ENCODE measurements at places on chromosomes 13 and 19.

DNA sequence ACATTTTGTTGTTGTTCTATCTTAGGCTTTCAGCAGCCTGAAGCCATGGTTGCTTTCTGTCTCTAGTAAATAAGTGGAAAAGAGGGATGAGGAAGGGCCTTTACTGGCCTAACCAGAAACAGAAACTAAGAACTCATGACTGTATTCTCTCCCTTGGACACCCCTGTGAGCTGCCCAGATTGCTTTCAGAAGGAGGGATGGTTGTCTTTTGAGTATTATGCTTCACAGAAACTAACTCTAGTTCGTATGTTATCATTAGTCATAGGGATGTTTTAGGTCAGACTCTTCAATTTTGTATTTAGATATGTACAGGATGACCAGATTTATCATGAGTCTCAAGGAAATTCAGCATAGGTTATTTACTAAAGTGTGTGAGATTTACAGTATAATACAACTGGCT, 17.5 kb downstream of the BORA start:
- DNase-seq: no peak

DNA sequence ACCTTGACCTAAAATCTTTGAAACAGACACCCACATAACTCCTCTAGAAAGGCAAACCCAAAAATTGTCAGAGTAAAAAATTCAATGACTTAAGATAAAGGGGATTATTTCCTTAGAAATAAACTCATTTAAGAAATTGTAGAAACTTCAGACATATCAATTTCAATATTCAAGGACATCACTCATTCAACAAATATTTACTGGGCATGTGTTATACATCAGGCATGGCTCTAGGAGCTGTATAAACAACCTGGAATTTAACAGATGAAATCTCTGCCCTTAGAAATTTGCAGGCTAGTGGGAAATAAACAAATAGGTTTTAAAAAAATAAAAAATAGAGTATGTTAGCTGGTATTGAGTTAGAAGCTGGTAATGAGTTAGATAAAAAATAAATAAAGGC, 84.0 kb upstream of the LSM14A start:
- DNase-seq: no peak

DNA sequence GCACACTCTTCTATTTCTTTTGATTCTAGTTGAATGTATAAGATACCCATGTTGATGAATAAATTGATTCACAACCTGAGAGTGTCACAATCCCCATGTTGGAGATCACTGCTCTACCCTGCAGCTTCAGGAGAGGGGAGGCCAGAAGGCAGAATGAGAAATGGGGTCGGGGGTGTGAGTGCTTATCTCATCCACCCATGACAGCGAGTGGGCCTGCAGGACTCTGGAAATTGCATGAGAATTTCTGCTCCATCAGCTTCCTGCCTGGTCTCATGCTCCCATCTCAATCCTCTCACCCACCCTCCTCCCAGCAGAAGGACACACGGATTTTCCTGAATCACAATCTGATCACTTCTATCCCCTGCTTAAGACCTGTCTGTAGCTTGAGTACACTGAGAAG, 22.9 kb upstream of the IGFL1 start:
- no peak for DNase-seq

GRCh38 chr19:31880283-31880682, 465.1 kb upstream of the ZNF507 start:
- DNase-seq: no peak

DNA sequence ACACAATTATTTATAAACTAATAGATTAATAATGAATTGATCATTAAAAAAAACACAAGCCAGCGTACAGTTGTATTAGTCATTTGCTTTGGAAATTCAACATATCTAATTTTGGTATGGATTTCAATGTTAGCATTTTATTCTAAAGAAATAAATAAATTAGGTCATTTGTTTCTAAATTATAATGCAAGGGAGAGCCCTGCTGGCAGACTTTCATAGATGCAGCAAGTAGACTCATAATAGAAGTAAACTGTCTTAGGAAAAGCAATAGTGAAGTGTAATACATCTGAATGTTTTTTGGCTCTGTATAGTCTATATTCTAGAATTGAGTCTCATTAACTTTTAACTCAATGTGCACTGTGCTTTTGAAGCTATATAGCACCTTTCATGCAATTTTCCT, 982.4 kb upstream of the MIR17HG start:
- no peak for DNase-seq

DNA sequence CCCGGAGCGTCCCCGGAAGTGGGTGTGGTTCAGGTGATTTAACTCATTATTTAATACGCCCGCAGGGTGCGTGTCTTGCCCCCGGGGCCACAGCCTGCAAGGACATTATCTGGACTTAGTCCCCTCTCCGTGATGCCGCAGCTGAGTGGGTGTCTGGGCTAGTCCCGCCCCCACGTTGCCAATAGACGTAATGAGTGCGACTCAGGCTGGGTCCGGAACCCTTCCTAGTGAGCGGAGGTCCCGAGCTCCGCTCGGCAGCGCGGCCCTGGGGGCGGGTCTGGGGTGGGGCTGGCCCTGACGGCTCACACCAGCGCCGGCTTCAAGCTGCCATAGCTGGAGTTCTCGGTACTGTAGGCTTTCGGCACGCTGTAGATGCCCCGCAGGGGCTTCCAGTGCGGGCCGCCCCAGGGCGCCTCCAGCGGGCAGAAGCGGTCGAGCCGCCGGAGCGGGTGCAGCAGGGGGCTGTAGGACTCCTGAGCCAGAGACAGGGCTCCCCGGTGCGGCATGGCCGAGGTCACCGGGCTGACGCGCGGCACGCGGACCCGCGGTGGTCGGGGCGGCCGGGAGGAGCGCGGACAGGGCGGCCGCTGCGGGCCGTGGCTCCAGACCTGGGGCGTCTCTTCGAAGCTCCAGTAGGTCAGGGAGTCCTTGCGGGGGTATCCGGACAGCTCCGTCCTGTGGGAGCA, 918 bp upstream of the LHB start:
- DNase-seq: no peak

DNA sequence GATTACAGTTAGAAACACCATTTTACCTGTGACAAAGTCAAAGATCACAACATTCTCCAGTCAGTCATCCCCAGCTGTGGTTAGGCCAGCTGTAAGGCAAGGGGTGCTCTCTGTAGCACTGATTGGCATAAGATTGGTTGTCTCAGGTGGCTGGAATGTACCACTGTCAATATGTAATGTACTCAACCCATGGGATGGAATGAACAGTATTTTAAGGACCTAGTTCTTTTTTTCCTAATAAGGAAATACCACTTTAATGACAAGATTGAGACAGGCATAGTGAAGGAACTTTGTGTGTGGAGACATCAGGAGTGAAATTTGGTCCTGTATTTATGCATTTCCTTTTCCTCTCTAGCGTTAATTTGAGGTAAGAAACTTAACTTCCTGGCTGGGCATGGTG, 310.7 kb downstream of the ITGBL1 start:
- no peak for DNase-seq

DNA sequence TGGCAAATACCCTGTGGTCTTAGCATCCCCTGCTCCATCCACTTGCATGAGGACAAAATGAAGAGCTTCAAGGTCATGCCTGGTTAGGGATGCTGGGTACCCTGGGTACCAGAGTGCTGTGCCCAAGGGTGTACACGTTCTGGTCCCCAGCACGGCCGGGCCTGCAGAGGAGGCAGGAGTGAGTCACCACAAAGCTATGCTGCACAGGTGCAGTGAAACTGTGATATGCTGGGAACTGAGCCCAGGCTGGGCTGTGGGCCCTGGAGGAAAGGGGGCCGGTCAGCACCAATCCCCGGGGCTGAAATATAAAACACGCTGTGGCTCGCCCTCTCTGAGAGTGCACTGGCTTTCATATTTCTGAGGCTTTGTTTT, 95.1 kb downstream of the TSHZ3 start:
- DNase-seq: no peak

DNA sequence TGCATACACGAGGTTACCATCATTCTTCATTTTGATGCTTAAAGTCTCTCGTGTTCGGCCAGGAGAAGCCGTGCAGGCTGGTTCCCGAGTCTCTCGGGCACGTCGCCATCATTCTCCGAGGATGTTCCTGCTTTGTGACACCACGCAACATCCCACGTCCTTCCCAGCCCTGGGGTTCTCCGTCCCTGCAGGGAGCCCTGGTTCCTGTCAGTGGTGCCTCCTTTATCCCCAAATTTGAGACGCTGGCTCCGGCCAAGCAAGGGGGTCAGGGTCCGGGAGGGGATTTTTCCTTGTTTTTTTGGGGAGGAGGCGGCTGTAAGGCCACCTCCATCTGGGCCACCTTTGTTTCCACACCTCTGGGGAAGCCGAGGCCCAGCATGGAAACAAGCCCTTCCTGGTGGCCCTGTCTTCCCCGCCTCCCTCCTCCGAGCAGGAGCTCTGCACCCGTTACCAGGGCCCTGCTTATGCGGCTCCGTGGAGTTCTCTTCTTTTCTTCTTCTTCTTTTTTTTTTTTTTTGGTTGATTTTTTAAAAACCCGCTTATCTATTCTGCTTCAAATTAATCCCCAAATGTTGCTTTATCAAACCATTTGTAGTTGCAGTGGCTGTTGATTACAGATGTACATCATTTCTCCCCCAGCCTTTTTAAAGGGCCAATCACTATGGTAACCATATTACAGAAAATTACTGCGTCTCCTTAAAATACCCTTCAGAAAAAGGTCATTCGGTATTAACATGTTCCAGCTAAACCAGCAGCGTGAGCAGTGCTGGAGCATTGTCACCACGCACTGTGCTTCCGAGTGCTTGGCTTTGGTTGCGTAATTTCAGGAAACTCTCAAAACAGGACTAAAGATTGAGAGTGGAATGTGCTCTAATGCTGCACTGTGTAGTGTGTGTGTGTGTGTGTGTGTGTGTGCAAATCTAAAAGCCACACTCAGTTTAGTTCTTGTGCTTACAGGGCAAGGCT, 50.4 kb downstream of the TEX29 start:
- no peak for DNase-seq

- DNase-seq: peak; percentile 49
Observed at GRCh38 chr13:94859278-94859691, 146.9 kb upstream of the SOX21 start.

GRCh38 chr13:52701728-52702465, 37.7 kb downstream of the CNMD start:
- DNase-seq: no peak

GRCh38 chr19:10190026-10190425, 4.7 kb downstream of the DNMT1 start:
- no peak for DNase-seq

DNA sequence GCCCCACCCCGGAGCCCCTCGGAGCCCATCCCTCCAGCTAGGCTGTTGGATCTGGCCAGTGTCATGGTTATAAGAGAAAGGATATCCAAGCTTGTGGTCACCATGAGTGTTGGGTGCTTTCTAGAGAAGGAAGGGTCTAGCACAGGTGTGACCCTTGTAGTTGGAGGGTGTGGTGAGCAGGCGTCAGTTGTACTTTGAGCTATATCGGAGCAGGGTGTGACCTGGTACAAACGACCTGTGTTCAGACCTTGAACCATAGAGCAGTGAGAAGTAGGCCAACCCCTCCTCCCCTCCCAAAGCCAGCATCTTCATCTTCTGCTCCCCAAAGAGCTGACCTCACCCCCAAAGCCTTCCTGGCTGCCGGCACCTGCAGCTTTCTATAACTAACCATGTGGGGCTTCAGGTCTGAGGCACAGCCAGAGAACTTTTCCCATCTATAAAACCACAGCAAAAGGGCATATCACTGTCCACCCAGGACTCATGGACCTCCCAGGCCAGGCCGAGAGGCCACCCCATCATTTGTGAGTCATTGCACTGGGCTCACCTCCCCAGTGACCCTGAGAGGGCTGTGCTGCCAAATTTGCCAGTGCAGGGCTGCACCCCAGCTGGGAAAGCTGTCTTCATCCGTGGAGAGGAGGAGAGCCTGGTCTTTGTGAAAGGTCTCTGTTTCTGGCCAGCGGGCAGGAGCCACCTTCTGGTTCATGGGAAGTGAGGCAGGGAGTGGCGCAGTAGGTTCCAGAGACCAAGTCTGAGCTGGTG, 14.2 kb downstream of the RAB8A start:
- no peak for DNase-seq

- no peak for DNase-seq
Observed at GRCh38 chr13:20826843-20827560, 53.2 kb upstream of the EEF1AKMT1 start.

GRCh38 chr19:1862424-1863327, 703 bp downstream of the KLF16 start:
- no peak for DNase-seq

- DNase-seq: no peak
Observed at GRCh38 chr13:34678154-34678553, 263.9 kb upstream of the NBEA start.

DNA sequence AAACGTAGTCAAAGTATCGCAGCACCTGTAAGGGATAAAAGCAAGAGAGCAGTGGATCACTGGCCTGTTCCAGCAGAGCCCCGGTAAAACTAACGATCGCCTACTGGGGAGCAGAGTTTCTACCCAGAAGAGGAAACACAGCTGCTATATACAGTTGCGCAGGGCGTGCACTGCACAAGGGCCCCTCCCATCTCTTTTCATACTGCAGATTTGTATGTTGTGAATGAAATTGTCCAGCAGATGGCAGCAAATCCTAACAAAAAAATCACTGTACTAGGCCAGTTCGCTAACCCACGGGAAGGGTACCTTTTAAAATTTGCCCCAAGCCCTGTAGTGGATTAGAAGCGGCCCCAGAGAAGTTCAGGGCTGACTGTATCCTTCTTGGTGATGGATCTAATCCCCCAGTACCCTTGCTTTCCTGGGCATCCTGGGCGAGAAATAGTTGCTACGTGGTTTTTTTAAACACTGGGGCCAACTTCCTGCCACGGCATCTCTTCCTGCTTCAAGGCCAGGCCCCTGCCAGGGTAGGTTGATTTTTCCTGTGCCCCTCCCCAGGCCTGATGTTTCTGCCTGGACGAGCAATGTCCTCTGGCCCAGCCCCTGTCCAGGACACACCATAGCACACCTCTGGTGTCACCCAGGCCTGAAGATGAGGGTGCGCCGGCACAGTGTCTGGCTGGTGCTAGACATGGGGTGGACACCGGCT, 127.0 kb downstream of the IER2 start:
- DNase-seq: peak; percentile 26

GRCh38 chr13:98564204-98564603, 12.7 kb downstream of the STK24 start:
- no peak for DNase-seq

GRCh38 chr19:28292822-28293500, 920.0 kb downstream of the UQCRFS1 start:
- no peak for DNase-seq

- no peak for DNase-seq
Observed at GRCh38 chr13:23865906-23866305, 23.3 kb downstream of the MIPEP start.

DNA sequence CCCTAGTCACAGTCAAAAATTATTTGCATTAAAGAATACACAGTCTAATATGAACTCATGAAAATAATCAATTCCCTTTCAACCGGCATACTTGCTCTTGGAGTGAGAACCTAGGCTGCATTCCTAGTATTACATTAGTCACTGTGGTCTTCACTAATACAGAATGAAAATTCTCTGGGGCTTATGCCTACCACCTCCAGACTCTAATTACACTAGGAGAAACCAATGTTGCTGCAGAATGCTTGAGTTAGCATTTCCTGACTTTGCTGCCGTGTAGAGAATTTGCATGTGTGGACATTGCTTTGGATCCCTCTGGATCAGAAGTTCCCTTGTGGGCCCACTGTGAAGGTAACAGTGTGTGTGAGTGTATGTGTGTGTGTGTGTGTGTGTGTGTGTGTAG, 87.8 kb downstream of the CCNA1 start:
- DNase-seq: no peak

Data from GF-D8 (cell line).